Activated T-cell treated with anti-CD3 and anti-CD28 coated beads, Interleukin-2, amount 50 U/mL, for 72 hours (primary cell): ENCODE measurements at places on chromosomes 7 and 10. TPM values are rescaled to one million over a fixed set of nuclear protein-coding genes. Genes with fewer than 3 reads are reported as not detected.

Gene FKBP9
- total RNA-seq: 0.84 TPM

Gene MGMT
- 19.2 TPM for total RNA-seq

Gene ADAM12
- total RNA-seq: 1.0 TPM

Gene KCNH2
- total RNA-seq: 0.77 TPM

Gene SGCE
- total RNA-seq: 1.9 TPM

Gene IPMK
- 7.1 TPM for total RNA-seq

- no peak for DNase-seq
Measured at GRCh38 chr7:151461942-151462230, 21.9 kb upstream of the CRYGN start.

DNA sequence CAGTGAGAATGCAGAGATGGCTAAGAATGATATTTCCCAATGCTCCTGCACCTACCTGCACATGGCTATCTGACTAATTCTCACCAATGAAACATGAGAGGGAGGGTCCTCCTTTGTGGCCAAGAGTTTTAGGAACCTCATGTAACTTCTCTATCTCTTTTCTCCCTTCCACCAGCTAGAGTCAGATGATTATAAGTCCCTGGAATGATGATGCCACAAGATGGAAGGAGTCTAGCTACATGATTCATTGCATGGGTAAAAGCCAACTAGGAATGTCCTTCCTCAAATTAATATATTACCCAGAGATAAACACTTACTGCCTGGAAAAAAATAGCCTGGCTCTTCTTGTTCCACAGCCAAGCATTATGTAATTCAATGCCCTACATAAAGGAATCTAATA is 55.1 kb upstream of the AASS start:
- no peak for DNase-seq

DNA sequence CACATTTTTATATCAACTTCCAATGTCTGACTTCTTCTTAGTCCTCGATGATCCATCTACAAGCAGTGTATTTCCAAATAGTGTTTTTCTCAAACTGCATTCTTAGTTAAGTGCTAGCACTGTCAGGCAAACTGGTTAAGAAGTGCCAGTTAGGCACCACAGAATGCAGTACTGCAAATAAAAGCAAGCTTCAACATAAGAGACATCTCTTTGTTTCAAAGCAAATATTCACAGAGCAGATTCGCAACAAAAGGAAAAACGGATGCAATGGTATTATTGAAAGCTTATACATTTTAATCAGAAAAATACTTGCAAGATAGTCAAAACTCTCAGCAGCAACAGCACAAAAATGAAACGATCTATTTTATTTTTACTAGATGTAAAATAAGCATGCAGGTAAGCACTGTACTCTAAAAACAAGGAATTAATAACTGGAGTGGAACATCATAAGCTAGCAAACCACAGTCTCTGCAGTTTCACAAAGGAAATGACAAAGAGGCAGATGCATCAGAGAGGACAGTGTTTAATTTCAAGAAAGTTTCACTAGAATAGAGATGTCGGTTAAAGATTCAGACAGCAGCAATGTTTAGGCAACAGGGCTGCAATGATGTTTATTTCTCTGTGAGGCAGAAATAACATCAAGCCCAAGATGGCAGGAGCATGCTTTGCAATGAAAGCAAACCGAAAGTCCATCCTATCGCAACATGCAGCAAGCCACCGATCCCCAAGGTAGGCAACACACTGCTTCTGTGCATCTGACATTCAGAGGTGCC is 82.0 kb downstream of the FGFR2 start:
- peak; percentile 2 for DNase-seq

GRCh38 chr7:102415685-102416225 is 17.6 kb upstream of the ORAI2 start:
- peak; percentile 83 for DNase-seq
